ENCODE measurements at places on chromosomes 3 and 15.

DNA sequence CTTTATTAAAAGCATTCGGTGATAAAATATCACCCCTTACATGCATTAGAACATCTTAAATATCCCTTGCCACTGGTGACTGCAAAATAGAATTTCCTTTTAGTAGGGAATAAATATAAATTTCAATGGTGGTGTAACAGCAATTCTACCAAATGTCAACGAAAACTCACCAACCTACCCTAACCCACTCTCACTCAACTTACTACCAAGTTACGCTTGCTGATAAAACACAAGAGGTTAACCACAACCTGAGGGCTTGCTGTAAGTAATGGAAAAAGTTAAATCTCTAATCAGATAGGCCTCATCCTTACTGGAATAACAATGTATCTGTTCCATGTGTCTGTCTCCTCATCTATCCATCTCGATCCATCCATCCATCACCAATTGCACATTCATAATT lies 274.7 kb downstream of the FOXP1 start:
- no peak for DNase-seq
- H3K4me1 ChIP-seq: peaks cover 24% of the 10 kb centered on the region
- no peak overlapping the region for H3K4me3 ChIP-seq
- H3K36me3 ChIP-seq: no peaks in the 10 kb centered on the region
- H3K27me3 ChIP-seq: no peaks in the 10 kb centered on the region

DNA sequence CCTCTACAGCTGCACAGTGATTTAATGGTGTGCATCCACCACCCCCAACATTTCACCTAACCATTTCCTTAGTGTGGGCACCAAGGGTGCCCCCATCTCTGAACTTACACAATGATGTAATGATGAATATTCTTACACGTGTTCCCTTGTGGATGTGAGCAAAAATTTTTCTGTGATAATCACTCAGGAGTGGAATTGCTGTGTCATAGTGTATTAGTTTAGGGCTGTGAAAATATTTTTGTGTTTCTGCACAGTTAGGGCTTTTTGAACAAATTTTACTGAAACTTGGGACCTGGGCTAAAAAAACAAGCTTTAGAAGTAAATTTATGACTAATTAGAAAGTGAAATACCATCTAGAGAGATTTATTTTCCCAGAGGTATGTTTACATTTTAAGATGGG lies 134.5 kb upstream of the CCNL1 start:
- no peak overlapping the region for H3K4me3 ChIP-seq
- H3K4me1 ChIP-seq: peaks cover 8% of the 10 kb centered on the region
- DNase-seq: no peak
- H3K27ac ChIP-seq: no peak overlapping the region
- H3K27me3 ChIP-seq: no peaks in the 10 kb centered on the region

DNA sequence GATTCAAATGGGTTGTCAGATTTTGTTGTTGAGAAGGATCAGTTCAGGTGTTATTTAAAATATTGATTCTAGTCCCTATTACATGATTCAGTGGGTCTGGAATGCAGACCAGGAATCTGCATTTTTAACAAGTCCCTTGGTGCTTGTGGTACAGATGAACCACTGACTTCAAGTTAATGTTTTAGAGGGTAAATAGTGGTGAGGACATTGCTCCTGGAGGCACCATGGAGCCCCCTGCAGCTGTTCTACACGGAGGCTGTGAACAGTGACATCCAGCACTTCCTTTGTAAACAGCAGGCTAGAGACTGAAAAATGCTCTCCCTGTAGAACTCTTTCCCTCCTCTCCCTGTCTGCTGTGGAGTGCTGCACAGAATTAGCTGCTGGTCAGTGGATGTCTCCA lies 4.8 kb upstream of the FSIP1 start:
- no peak for DNase-seq
- H3K36me3 ChIP-seq: no peaks in the 10 kb centered on the region
- no peak overlapping the region for H3K4me3 ChIP-seq
- H3K27me3 ChIP-seq: no peaks in the 10 kb centered on the region
- peaks cover 54% of the 10 kb centered on the region for H3K4me1 ChIP-seq
- no peak overlapping the region for H3K27ac ChIP-seq

DNA sequence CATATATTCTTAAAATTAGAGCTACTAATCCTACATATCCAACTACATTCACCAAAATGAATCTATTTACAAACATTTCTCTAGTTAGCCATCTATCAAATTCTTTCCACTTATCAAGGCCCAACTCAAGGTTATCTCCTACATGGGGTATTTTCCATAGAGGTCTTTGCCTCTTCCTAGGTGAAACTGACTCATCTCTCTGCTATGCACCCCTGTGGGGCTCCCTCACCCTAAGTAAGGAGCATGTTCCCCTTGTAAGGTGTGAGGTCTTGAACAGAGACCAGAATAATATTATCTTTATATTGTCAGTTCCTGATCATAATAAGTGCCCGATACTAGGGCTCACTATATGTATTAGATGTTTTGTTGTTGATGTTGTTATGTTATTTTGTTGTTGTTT lies 74.6 kb upstream of the TSC22D2 start:
- H3K4me3 ChIP-seq: no peak overlapping the region
- H3K36me3 ChIP-seq: no peaks in the 10 kb centered on the region
- no peak for DNase-seq
- 0 out of 2 replicates have a peak, but pooled peaks cover 3% of the 10 kb centered on the region for H3K4me1 ChIP-seq
- H3K27ac ChIP-seq: no peak overlapping the region
- H3K27me3 ChIP-seq: no peaks in the 10 kb centered on the region

DNA sequence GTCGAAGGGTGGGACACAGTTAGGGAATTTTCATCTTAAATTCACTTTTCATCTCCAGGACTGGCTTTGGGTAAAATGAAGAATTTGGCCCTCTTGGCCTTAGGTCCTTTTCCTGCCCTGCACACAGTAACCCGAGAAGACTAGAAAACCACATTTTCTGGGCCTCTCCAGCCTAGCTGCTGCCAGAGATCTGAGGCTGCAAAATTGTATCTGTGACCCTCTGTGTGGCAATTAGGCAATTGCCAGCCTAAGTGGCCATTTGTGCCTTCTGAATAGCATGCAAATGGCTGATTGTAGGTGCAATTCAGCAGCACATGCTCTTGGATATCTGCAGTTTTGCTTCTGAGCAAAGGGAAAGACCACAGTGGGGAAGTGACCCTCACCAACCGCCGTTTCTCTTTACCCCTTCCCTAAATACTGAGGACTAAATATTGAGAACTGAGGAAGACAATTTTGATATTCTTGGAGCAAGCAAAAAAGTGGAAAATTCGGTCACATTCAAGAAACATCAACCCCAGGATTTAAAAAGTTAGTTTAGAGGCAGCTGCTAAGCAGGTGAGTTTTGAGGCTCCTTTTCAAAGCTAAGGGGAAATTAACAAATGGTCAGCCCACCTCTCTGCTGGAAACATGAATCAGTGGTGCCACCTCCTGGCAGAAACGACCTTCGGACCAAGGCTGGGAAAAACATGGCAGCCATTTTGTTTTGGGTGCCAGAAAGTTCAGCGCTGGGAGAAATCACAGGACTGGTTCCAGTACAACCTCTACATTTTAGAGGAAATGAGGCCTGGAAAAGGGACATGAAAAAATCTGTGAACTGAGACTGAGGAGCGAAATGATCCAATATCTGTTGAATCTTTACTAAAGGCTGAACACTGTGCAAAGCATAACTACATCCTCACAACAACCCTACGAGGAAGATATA lies 56.6 kb upstream of the PRTG start:
- H3K27me3 ChIP-seq: no peaks in the 10 kb centered on the region
- no peaks in the 10 kb centered on the region for H3K36me3 ChIP-seq
- no peaks in the 10 kb centered on the region for H3K4me1 ChIP-seq
- H3K4me3 ChIP-seq: no peak overlapping the region

- H3K4me3 ChIP-seq: no peak overlapping the region
- H3K27me3 ChIP-seq: no peaks in the 10 kb centered on the region
- DNase-seq: no peak
- no peaks in the 10 kb centered on the region for H3K4me1 ChIP-seq
- no peak overlapping the region for H3K27ac ChIP-seq
Observed at GRCh38 chr3:2510591-2511145, 412.0 kb downstream of the CNTN4 start.
